ENCODE measurements at places on chromosomes 3 and 15.

DNA sequence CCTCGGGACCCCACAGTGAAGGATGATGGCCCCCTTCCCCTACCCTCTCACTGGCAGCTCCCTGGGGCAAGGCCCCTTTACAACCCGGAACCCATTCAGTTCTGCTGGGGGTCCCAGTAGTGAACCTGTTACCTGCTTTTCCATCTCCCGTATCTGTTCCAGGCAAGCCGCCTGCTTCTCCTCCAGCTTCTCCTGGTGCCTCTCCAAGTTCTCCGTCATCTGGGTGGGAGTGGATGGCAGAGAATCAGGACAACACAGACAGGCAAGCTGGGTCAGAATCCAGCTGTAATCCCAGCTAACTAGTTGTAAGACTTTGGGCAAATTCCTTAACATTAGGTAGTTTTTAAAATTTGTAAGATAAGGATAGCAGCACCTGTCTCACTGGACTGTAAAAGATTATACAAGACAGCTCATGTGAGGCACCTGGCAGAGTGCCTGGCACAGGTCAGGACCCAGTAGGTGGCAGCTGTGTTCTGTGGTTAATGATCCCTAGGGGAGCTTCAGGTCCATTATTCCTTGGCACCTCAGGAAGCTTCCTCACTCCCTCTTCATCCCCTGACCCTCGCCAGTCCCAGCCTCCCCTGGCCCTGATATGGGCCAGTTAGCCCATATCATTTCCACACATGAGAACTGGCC lies 6.4 kb upstream of the ANKRD63 start:
- peaks cover 25% of the 10 kb centered on the region for H3K4me1 ChIP-seq
- no peak overlapping the region for H3K27ac ChIP-seq
- DNase-seq: no peak
- no peak overlapping the region for H3K4me3 ChIP-seq
- H3K27me3 ChIP-seq: peaks cover 5% of the 10 kb centered on the region
- no peaks in the 10 kb centered on the region for H3K36me3 ChIP-seq

DNA sequence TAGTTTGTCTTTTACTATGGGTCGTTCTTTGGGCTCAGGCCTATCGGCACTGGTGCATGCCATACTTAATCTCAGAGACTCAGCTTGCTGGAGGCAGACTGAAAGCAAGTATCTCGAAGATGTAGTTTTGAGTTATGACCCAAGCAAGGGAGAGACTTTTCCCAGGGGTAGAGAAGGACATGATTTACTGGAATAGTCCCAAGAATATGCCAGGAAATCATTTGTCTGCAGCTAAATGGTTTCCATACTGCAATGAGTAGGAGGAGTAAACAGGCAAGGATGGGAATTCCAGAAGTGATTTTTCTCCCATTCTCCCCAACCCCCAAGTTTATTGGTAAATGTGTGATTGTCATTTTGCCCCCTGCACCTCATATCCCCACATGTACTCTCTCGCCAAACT lies 35.4 kb upstream of the LACTB start:
- H3K4me1 ChIP-seq: peaks cover 15% of the 10 kb centered on the region
- H3K36me3 ChIP-seq: no peaks in the 10 kb centered on the region
- H3K27me3 ChIP-seq: no peaks in the 10 kb centered on the region
- H3K4me3 ChIP-seq: no peak overlapping the region
- peak overlapping the region; percentile 100 for H3K27ac ChIP-seq

GRCh38 chr3:48344867-48345507 lies 11.5 kb upstream of the SPINK8 start:
- H3K4me1 ChIP-seq: peaks cover 34% of the 10 kb centered on the region
- H3K27ac ChIP-seq: peak overlapping the region; percentile 76
- no peaks in the 10 kb centered on the region for H3K27me3 ChIP-seq
- no peaks in the 10 kb centered on the region for H3K36me3 ChIP-seq

DNA sequence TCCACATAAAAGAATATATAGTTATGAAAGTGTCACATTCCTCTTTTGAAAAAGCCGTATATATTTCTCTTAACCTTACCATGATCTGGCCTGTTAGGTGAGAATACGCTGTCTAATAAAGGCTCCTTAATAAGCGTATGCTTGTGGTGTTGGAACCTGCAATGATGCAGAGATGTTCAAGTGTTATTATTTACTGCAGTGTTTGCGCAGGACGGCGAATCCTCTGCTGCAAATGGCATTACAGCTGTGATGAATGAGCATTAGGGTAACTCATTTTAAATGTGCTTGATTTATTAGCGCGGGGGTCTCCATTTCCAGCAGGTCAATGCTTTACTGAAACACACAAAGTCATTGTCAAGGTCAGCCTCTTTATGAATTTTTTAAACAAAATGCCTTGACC lies 94.6 kb downstream of the CDIN1 start:
- H3K27me3 ChIP-seq: no peaks in the 10 kb centered on the region
- no peaks in the 10 kb centered on the region for H3K4me1 ChIP-seq
- H3K36me3 ChIP-seq: no peaks in the 10 kb centered on the region
- H3K27ac ChIP-seq: no peak overlapping the region
- no peak overlapping the region for H3K4me3 ChIP-seq

- DNase-seq: no peak
- no peak overlapping the region for H3K4me3 ChIP-seq
- H3K27ac ChIP-seq: no peak overlapping the region
- H3K4me1 ChIP-seq: no peaks in the 10 kb centered on the region
- H3K27me3 ChIP-seq: no peaks in the 10 kb centered on the region
Observed at GRCh38 chr15:62190274-62190673, 25.2 kb upstream of the C2CD4B start.

DNA sequence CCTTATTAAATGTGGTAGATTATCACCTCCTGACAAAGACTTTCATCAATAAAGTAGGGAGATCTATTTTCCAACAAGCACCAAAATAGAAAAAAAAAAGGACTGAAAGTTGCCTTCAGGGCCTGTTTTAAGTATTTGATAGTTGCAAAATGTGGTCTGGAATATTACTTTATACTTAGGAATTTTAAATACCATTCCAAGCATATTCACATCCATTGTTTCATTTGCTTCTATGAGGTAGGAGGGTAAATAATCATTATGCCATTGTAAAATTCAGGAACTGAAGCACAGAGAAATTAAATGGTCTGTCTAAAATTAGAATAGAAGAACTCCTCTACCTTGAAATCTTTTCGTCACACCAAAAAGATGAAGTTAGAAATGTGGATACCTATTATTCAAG lies 110.0 kb downstream of the TMCC1 start:
- DNase-seq: no peak
- no peak overlapping the region for H3K4me3 ChIP-seq
- H3K27me3 ChIP-seq: no peaks in the 10 kb centered on the region
- no peak overlapping the region for H3K27ac ChIP-seq
- H3K4me1 ChIP-seq: no peaks in the 10 kb centered on the region

- no peak for DNase-seq
- H3K4me1 ChIP-seq: no peaks in the 10 kb centered on the region
- no peak overlapping the region for H3K27ac ChIP-seq
- H3K4me3 ChIP-seq: no peak overlapping the region
- no peaks in the 10 kb centered on the region for H3K27me3 ChIP-seq
Observed at GRCh38 chr15:79071901-79072300, 18.7 kb downstream of the RASGRF1 start.

GRCh38 chr3:66561367-66561766 lies 60.5 kb upstream of the LRIG1 start:
- no peak overlapping the region for H3K4me3 ChIP-seq
- no peak overlapping the region for H3K27ac ChIP-seq

DNA sequence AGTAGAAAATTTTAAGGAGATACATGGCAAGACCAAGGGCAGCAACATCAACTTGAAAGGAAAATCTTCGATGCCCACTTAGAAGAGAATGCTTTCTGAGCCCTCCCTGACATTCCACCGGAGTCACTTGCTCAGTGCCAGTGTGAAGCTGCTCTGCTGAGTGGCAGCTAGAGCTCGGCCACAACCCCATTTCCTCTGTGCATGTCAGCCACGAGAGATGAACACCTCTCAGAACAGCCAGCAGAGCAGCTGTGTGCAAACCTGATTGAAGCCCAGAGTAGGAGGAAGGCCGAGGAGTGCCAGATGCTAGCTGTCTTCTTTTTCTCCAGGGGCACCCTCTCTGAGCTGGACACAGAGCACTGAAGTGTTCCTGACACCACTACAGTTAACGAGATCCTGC lies 12.2 kb downstream of the TARS3 start:
- no peak for DNase-seq
- H3K27me3 ChIP-seq: no peaks in the 10 kb centered on the region
- H3K4me1 ChIP-seq: no peaks in the 10 kb centered on the region
- no peak overlapping the region for H3K4me3 ChIP-seq
- no peak overlapping the region for H3K27ac ChIP-seq

DNA sequence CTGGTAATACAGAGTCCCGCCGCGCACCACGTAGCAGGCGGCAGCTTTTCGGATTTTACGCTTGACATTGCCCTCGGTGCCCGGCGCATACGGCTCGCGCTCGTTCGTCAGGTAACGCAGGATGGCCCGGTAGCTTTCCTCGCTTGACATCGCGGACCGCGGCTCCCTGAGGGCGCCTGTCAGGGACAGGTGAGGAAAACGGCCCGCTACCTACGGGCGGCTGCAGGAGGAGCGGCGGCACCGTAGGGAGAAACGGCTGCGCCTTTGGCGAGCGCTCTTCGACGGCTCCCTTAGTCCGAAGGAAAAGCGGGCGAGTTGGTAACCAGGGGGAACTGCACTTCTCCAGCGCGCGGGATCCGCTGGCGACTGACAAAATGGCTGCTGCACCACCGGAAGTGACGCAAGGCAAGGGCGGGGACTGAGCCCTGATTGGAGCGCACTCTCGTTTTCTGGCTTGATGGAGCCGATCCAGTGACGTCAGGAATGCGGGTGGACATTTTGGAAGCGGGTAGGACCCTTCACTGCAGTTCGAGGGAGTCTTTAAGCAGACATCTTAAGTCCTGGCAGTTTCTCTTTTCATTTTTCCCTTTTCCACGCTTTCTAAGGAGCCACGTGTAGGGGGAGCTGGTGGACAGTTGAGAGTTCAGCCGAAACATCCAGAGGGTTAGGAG lies at the start of gene ZBTB11:
Gene ZBTB11, minus strand, starts transcription at position 368 of the 671 bp plus-strand sequence. Its CDS starts 218 bp downstream, at position 150.
- peaks cover 18% of the 10 kb centered on the region for H3K36me3 ChIP-seq
- peak within 1 kb of the TSS; percentile 91 for H3K27ac ChIP-seq
- H3K27me3 ChIP-seq: no peaks in the 10 kb centered on the region
- H3K4me3 ChIP-seq: peak within 1 kb of the TSS; percentile 95

DNA sequence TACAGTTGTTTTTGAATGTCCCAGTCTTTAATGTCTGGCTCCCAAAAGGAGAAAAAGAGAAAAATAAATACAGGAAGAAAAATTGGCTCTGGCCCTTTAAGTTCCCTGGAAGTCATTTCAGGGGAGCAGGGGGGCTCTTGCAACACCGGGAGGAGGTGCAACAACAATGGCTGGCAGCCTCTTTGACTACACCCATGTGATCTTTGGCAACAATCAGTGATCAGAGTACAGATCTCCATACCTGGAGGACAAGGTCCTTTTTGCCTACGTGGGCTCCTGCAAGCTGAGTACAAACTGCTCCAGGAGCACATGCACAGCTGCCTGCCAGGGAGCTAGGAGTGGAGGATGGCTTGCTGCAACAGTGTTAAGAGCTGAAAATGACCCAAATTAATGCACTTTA lies 63.9 kb downstream of the GLCE start:
- no peak overlapping the region for H3K4me3 ChIP-seq
- H3K4me1 ChIP-seq: peaks cover 3% of the 10 kb centered on the region
- H3K36me3 ChIP-seq: peaks cover 16% of the 10 kb centered on the region

DNA sequence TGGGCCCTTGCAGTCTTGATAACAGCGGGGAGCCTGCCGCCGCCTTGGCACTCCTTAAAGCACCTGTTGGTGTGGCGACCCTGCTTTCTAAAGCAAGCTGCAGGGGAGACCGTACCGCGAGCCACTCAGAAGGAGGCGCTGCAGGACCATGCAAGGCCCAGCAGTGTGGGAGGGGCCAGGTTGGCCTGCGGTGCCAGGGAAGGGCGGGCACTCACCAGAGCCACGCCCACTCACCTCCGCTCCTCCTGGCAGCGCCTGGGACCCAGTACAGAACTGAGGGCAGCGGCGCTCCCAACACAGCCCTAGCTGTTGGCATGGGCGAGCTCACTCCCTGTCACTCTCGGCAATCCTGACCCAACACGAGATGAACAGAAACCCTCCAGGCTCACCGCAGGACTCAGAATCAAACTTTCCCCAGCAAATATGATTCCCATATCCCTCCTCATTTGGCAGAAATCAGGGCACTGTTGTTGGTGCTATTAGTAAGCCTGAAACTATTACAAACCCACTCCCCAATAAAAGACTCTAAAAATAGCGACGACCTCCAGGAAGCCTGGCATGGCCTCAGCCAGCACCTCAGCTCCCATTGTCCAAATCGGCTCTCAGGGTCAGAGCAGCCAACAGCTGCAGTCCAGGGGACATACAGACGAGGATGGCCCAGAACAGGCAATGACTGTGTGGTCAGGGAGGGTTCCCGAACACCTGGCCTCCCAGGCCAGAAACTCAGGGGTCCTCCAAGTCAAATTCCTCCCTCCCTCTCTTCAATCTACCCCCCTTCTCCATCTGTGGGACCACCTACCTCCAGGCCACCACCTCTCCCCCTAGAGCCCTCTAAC lies 77.2 kb downstream of the TBC1D2B start:
- no peak overlapping the region for H3K27ac ChIP-seq
- DNase-seq: peak; percentile 80
- H3K27me3 ChIP-seq: no peaks in the 10 kb centered on the region
- no peak overlapping the region for H3K4me3 ChIP-seq
- peaks cover 8% of the 10 kb centered on the region for H3K4me1 ChIP-seq
- H3K36me3 ChIP-seq: peaks cover 36% of the 10 kb centered on the region

DNA sequence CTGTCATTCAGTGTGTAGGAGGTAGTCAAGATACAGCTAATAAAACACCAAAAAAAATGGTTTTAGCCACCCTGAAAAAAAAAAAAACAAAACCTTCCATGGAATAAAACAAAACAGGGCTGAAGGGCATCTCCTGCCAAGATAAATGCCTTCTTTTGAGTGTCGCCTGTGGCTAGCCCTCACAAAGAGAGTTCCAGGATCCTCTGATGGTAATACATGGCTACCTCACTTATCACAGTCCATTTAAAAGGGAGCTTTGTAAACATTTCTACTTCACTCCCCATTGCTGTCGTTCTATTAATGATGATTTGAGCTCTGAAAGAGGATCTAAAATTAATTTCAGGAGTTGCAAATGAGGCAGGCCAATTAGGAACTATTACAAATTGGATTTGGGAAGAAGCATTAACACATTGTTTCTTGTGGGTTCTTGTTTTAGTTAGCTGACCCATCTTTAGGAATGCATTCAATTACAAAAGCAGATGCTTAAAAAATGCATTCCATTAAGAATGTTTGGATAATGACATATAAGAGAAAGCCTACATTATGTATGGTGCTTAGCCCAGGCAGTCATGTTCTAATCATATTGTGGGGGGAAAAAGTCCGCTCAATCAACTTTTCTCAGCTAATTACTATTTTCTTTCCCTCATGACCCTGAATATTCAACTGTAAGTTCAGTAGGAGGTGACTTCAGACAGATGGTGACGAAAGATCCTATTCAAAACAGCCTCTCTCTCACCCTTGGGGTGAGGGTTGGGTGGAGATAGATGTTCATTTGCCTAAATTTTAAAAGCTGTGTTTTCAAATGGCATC lies 255.1 kb upstream of the WNT5A start:
- H3K36me3 ChIP-seq: no peaks in the 10 kb centered on the region
- H3K27me3 ChIP-seq: no peaks in the 10 kb centered on the region
- no peaks in the 10 kb centered on the region for H3K4me1 ChIP-seq
- DNase-seq: no peak

GRCh38 chr3:64082411-64082810 lies 59.1 kb upstream of the PSMD6 start:
- H3K4me1 ChIP-seq: no peaks in the 10 kb centered on the region
- no peak overlapping the region for H3K27ac ChIP-seq
- no peaks in the 10 kb centered on the region for H3K27me3 ChIP-seq
- H3K36me3 ChIP-seq: no peaks in the 10 kb centered on the region
- no peak overlapping the region for H3K4me3 ChIP-seq

- no peak for DNase-seq
- no peaks in the 10 kb centered on the region for H3K4me1 ChIP-seq
- no peak overlapping the region for H3K4me3 ChIP-seq
Observed at GRCh38 chr3:154835639-154836038, 244.5 kb upstream of the MME start.
